ENCODE measurements at places on chromosomes 12 and 14. TPM values are rescaled to one million over a fixed set of nuclear protein-coding genes. Genes with fewer than 3 reads are reported as not detected.

The GPRC5A gene
- total RNA-seq: not detected

The OLR1 gene
- total RNA-seq: not detected

The KRT5 gene
- not detected for total RNA-seq

The SLCO1A2 gene
- total RNA-seq: not detected

The MNAT1 gene
- 45.2 TPM for total RNA-seq

The FOXN4 gene
- total RNA-seq: not detected

The MMAB gene
- total RNA-seq: 23.3 TPM

The CCDC196 gene
- total RNA-seq: not detected

The PIANP gene
- 0.49 TPM for total RNA-seq

The ABCD2 gene
- 39.5 TPM for total RNA-seq

The MUCL1 gene
- total RNA-seq: not detected

The LYZ gene
- total RNA-seq: 1.8 TPM

The TMEM253 gene
- 0.63 TPM for total RNA-seq

The PARPBP gene
- total RNA-seq: 24.5 TPM

The PCK2 gene
- 51.2 TPM for total RNA-seq

The MGP gene
- total RNA-seq: 0.25 TPM

The SLC2A14 gene
- not detected for total RNA-seq

The PTPRO gene
- 8.3 TPM for total RNA-seq

The KIF26A gene
- total RNA-seq: 0.66 TPM

The CLEC4E gene
- total RNA-seq: not detected

The SMAGP gene
- total RNA-seq: 2.4 TPM

The ANO4 gene
- total RNA-seq: not detected

The AMHR2 gene
- not detected for total RNA-seq

The JAG2 gene
- 7.2 TPM for total RNA-seq

The CEBPE gene
- 0.34 TPM for total RNA-seq

The SLC39A5 gene
- 1.1 TPM for total RNA-seq

The TAS2R13 gene
- 2.8 TPM for total RNA-seq

The PPM1H gene
- total RNA-seq: not detected

The RGS6 gene
- 3.0 TPM for total RNA-seq

The TRIM9 gene
- 0.22 TPM for total RNA-seq

The SIX1 gene
- 1.2 TPM for total RNA-seq

The INHBE gene
- total RNA-seq: 0.07 TPM

The LRIG3 gene
- total RNA-seq: 0.27 TPM

The NXPH4 gene
- 0.37 TPM for total RNA-seq

The BRF1 gene
- 50.6 TPM for total RNA-seq

The KCNJ8 gene
- not detected for total RNA-seq

The NRXN3 gene
- total RNA-seq: not detected

The VWF gene
- not detected for total RNA-seq

The CIDEB gene
- total RNA-seq: 27.8 TPM

The RNASE7 gene
- not detected for total RNA-seq

The PRR13 gene
- 214 TPM for total RNA-seq

The RDH16 gene
- total RNA-seq: 0.41 TPM

The USP5 gene
- 115 TPM for total RNA-seq

The DEGS2 gene
- total RNA-seq: not detected

The ALDH6A1 gene
- total RNA-seq: 10.8 TPM

Data from T-helper 1 cell treated with Interleukin-12 subunit alpha and Interleukin-12 subunit beta and Interleukin-4 antibody, amounts not matched to agents 30 ng/mL and 1 ng/mL, for 36 hours (primary cell).